ENCODE measurements at places on chromosomes 11 and 22. TPM values are rescaled to one million over a fixed set of nuclear protein-coding genes. Genes with fewer than 3 reads are reported as not detected.

DNA sequence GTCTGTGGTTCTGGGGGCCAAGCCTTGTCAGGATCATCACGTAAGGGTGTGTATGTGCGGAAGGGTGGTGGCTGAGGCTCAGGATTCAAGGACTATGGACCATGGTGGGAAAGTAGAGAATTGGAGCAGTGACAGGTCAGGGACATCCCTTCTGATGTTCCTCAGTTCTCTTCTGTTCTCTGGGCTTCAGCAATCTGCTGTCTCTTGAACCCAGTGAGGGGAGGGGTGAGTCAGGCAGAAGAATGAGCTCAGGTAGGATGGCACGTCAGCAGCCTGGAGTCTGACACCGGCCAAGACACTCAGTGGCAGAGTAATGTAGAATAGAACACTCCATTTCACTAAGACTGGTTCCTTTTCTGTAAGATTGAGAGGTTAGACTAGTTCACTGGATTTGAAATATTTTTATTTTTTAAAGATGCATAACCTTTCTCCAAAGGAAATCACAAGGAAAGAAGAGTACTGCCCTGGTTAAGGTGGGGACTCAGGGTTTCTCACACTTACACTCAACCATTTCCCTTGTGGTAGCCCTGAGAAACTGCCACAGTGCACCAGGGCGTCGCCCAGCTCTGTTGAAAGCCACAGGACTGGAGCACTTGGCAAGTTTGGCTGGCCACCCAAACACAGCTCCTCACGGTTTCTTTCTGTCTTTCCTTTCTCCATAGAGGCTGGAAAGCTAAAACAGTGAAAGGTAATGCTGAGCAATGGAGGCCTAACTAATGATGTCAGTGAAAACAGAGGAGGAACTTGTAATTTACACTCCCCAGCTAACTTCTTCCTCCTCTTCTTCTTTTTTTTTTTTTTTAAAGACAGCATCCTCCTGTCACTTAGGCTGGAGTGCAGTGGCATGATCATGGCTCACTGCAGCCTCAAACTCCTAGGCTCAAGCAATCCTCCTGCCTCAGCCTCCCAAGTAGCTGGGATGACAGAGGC is 23.1 kb upstream of the MICAL2 start:
- no peak overlapping the region for H3K4me3 ChIP-seq
- H3K36me3 ChIP-seq, result no peaks in the 10 kb centered on the region
- peak overlapping the region; percentile 84 for H3K27ac ChIP-seq
- no peaks in the 10 kb centered on the region for H3K4me1 ChIP-seq
- DNase-seq, result no peak

DNA sequence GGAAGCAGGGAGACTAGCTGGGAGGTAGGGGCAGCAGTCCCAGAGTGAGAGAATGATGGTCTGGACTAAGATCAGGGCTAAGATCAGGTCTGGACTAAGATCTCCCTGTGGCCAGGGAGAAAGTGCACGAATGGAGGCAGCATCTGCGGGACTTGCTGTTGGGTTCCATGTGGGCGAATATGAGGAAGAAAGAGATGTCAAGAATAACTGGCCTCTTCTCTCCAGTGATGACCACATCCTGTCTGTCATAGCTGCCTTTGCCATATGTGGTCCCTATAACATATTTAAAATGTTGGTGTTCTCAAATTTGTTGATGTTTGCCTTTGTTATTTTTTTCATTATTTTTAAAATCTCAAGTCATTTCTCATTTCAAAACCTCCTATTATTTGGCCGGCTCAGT is 27.4 kb upstream of the CXCR5 start:
- H3K4me1 ChIP-seq, result no peaks in the 10 kb centered on the region
- no peak for DNase-seq
- no peak overlapping the region for H3K4me3 ChIP-seq
- no peaks in the 10 kb centered on the region for H3K36me3 ChIP-seq
- H3K27me3 ChIP-seq, result no peaks in the 10 kb centered on the region
- no peak overlapping the region for H3K27ac ChIP-seq

Gene MUC2
- not detected for total RNA-seq

DNA sequence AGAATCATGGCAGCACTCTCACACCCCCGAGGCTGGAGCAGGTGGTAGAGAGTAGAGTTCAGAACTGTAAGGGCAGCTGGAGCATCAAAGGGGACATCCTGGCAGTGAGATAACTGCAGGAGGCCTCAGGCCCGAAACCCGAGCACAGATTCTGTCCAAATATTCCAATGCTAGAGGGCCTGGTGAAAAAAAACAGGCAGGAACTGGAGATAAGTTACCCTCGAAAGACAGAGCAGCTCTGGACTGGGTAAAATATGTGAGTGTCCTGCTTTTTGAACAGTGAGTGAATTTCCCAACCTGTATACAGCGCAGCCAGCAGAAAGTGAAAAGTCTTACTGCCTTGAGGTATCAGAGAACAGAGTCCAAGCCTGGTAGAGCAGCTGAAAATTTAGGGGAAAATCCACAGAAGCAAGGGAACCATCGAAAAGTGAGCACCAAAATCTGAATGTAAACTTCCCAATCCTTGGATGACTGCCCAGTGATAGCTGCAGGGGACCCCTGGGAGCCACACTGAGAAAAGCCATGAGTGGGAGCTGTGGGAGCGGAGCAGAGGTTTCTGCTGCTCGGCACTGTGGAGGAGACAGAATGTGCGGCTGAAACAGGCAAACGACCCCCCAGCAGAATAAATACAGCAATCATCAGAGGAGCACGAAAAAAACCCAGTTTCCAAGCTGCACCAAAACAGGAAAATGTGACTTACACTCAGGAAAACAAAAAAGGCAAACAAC is 50.6 kb downstream of the WNT11 start:
- no peaks in the 10 kb centered on the region for H3K4me1 ChIP-seq
- no peak for DNase-seq
- no peak overlapping the region for H3K27ac ChIP-seq
- H3K4me3 ChIP-seq, result no peak overlapping the region

Gene LUZP2
- total RNA-seq, result 0.19 TPM

Gene IRAG1
- 38.1 TPM for total RNA-seq

Gene PRSS23
- 54.6 TPM for total RNA-seq

Gene LINC01488
- total RNA-seq, result not detected

DNA sequence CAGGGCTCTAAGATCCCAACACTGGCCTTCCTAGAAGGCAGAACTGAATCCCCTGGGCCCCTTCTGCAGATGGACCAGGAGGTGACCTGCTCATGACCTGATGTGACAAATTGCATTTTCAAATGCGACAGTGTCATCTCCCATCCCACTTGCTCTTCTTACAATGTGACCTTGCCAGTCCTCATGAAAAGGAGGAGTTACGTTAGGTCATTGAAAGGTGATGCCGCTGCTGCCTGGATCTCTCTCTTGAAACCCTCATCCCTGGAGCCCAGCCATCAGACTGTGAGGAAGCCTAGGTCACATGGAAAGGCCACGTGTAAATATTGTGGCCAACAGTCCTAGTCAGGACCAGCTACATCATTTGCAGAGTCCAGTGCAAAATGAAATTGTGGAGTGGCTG is 5.7 kb upstream of the C1QTNF4 start:
- H3K4me3 ChIP-seq, result no peak overlapping the region
- no peak for DNase-seq
- H3K4me1 ChIP-seq, result no peaks in the 10 kb centered on the region
- H3K27me3 ChIP-seq, result no peaks in the 10 kb centered on the region

Gene CASP5
- total RNA-seq, result 0.91 TPM

GRCh38 chr11:12863605-12864121 is 145.5 kb upstream of the RASSF10 start:
- no peak overlapping the region for H3K27ac ChIP-seq
- peaks cover 8% of the 10 kb centered on the region for H3K4me1 ChIP-seq
- no peak for DNase-seq
- no peaks in the 10 kb centered on the region for H3K27me3 ChIP-seq
- H3K36me3 ChIP-seq, result no peaks in the 10 kb centered on the region
- peak overlapping the region; percentile 11 for H3K4me3 ChIP-seq

Gene DCHS1
- total RNA-seq, result 17.0 TPM

GRCh38 chr11:75280227-75280701 is 39.7 kb downstream of the TPBGL start:
- H3K27me3 ChIP-seq, result no peaks in the 10 kb centered on the region
- DNase-seq, result peak; percentile 76
- H3K36me3 ChIP-seq, result peaks cover 26% of the 10 kb centered on the region
- no peak overlapping the region for H3K4me3 ChIP-seq
- no peaks in the 10 kb centered on the region for H3K4me1 ChIP-seq

GRCh38 chr11:111633756-111634362 is 31.6 kb downstream of the SIK2 start:
- DNase-seq, result no peak
- H3K27ac ChIP-seq, result no peak overlapping the region
- peaks cover 3% of the 10 kb centered on the region for H3K36me3 ChIP-seq
- no peak overlapping the region for H3K4me3 ChIP-seq

DNA sequence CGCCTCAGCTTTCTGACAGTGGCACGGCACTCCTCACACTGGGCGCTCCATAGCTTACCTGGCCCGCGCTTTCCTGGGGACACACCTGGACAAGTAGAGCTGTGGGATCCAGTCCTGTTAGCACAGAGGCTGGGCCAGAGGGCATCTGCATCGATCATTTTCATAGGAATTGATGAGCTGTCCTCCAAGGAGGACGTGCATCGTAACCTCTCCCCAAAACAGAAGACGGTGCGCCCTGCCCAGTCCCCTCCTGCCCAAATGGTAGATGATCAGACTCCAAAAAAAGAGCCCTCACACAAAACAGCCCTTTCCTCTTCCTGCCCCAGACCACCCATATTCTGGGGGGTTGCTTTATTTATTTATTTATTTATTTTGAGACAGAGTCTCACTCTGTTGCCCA is 161.2 kb downstream of the CTTN start:
- no peak for DNase-seq
- H3K27me3 ChIP-seq, result no peaks in the 10 kb centered on the region
- H3K4me1 ChIP-seq, result no peaks in the 10 kb centered on the region
- no peaks in the 10 kb centered on the region for H3K36me3 ChIP-seq
- H3K27ac ChIP-seq, result no peak overlapping the region
- no peak overlapping the region for H3K4me3 ChIP-seq

DNA sequence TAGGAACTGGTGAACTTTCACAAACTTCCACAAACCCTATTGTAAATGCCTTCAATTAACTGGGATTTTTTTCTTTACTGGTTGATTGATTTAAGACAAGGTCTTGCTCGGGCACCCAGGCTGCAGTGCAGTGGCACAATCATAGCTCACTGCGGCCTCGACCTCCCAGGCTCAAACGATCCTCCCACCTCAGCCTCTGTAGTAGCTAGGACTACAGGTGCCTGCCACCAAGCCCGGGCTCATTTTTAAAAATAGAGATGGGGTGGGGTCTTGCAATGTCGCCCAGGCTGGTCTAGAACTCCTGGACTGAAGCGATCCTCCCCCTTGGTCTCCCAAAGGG is 35.7 kb upstream of the POLA2 start:
- DNase-seq, result no peak
- peaks cover 8% of the 10 kb centered on the region for H3K4me1 ChIP-seq
- peaks cover 2% of the 10 kb centered on the region for H3K27me3 ChIP-seq
- H3K27ac ChIP-seq, result no peak overlapping the region
- H3K36me3 ChIP-seq, result no peaks in the 10 kb centered on the region

- H3K27ac ChIP-seq, result no peak overlapping the region
- H3K27me3 ChIP-seq, result no peaks in the 10 kb centered on the region
- DNase-seq, result no peak
- no peaks in the 10 kb centered on the region for H3K4me1 ChIP-seq
- no peak overlapping the region for H3K4me3 ChIP-seq
- H3K36me3 ChIP-seq, result no peaks in the 10 kb centered on the region
These were observed 121.0 kb downstream of the LUZP2 start for GRCh38 chr11:24617856-24618255.

DNA sequence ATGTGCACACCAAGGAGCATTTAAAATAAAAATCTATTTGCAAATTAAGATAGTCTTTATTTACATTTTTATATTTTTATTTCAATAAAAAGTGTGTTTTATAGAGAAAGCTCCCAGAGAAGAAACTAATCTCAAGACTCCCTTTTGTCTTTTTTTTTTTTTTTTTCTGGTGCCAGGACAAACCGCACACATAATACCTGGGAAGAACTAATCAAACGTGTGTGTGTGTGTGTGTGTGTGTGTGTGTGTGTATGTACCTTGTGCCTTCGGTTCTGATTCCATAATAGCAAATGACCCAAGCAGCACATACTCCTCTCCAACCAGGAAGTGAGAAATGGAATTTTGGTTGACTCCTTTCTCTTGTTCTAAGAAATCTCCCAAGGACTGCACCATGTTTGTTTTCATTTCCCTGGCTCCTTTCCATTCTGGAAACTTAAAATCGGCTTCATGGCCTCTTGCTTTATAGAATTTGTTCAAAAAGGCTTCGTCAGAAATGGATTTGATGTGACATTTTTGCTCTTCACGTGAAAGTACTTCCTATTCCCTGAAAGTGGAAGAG is 65.3 kb downstream of the ST3GAL4 start:
- no peaks in the 10 kb centered on the region for H3K36me3 ChIP-seq
- peaks cover 10% of the 10 kb centered on the region for H3K4me1 ChIP-seq
- DNase-seq, result no peak
- no peak overlapping the region for H3K4me3 ChIP-seq

DNA sequence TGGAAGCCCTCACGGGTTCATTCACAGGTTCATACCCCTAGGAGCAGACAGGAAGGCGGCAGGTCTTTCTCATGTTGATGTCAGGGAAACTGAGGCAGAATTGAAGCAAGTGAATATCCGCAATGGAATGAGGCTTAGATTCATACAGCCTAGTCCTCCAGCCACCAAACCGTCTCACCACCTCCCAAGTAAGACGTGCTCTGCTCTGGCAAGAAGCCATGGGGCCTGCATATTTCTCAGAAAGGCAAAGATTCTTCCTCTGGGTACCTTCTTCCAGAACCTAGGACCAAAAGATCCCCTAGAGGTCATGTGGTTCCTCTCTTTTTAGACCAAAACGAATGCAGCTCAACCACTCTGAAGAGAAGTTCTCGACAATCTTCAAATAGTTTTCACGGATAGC is 1.7 kb downstream of the AP1B1 start:
- no peaks in the 10 kb centered on the region for H3K27me3 ChIP-seq
- H3K4me3 ChIP-seq, result no peak overlapping the region
- no peak for DNase-seq
- no peaks in the 10 kb centered on the region for H3K36me3 ChIP-seq
- H3K27ac ChIP-seq, result no peak overlapping the region

Gene C11orf58
- total RNA-seq, result 117 TPM

Gene RAG2
- not detected for total RNA-seq

Gene ZW10
- total RNA-seq, result 11.0 TPM

GRCh38 chr22:30747493-30747892 is 52.8 kb downstream of the OSBP2 start:
- H3K4me3 ChIP-seq, result no peak overlapping the region
- H3K36me3 ChIP-seq, result no peaks in the 10 kb centered on the region
- H3K27me3 ChIP-seq, result no peaks in the 10 kb centered on the region
- H3K27ac ChIP-seq, result no peak overlapping the region

Gene GLYATL1
- total RNA-seq, result 15.7 TPM

GRCh38 chr11:14499560-14500180 is at the start of gene COPB1:
TSS of gene COPB1 (minus strand) at chr11:14499811. CDS start at chr11:14498928, 883 bp downstream.
- peak; percentile 97 for DNase-seq
- H3K27ac ChIP-seq, result peak within 1 kb of the TSS; percentile 88
- H3K36me3 ChIP-seq, result peaks cover 5% of the 10 kb centered on the region
- no peaks in the 10 kb centered on the region for H3K27me3 ChIP-seq

- no peak overlapping the region for H3K27ac ChIP-seq
- peak; percentile 24 for DNase-seq
- H3K27me3 ChIP-seq, result peaks cover 2% of the 10 kb centered on the region
- H3K4me3 ChIP-seq, result no peak overlapping the region
These were observed 539.3 kb downstream of the OPCML start for GRCh38 chr11:132992838-132993631.

Gene CBX7
- 65.2 TPM for total RNA-seq

Data from kidney (tissue), 22 donors.